Stimulated activated CD8-positive, alpha-beta memory T cell treated with anti-CD3 and anti-CD28 coated beads, Interleukin-12 subunit alpha, Interleukin-12 subunit beta, amount 100 ng/mL, for 4 hours (primary cell): ENCODE measurements at places on chromosomes 12 and 14.
A peak's percentile ranks its signal among the peaks of the same experiment; 100 is the strongest.

- DNase-seq = no peak
These were observed 348.3 kb downstream of the GALC start for GRCh38 chr14:87644689-87645088.

DNA sequence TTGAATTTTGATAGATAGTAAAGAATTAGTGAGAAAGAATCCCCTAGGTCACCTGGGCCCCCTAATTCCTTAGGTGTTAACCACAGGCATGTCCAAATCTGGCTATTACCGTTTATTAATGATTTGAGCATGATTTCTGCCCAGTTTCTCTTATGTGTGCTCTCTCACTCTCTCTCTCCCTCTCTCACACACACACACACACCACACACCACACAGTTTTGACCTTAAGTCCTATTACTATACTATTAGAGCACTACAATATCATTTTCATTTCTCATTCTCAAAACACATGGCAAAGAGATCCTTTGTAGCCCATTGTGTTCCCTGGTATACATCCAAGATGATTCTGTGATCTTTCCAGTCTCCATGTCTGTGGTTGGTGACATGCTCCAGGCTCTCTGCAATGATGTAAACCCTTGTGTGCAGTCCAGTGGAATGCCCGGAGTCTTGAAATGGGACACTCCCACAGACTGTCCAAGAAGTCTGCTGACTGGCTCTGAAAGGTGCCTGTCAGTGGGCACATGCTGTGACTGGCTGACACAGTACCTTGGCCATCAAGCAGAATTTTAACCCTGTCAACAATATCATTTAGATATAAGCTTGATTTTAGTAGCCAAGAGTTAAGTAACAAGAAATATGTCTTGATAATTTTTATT, 96.2 kb downstream of the FIGNL2 start:
- DNase-seq = no peak

GRCh38 chr14:106631879-106632278, 1105.5 kb downstream of the TMEM121 start:
- DNase-seq = no peak

GRCh38 chr12:127717278-127717677, 549.7 kb upstream of the TMEM132C start:
- DNase-seq = no peak

DNA sequence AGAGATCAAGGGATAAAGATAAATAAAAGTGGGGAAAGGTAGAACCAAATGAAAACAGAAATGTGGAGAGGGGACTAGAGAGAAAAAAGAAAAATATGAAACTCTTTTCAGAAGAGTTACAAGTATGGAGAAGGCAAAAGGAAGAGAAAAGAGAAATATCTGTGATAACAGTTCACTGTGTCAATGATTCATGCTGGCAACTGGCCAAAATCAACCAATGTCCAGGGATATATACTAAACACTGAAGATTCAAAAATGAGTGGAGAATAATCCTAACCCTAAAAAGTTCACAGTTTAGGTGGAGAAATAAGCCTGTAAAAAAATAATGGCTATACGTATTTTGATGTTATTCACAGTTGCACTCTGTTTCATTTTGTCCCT, 372.3 kb upstream of the KITLG start:
- no peak for DNase-seq

DNA sequence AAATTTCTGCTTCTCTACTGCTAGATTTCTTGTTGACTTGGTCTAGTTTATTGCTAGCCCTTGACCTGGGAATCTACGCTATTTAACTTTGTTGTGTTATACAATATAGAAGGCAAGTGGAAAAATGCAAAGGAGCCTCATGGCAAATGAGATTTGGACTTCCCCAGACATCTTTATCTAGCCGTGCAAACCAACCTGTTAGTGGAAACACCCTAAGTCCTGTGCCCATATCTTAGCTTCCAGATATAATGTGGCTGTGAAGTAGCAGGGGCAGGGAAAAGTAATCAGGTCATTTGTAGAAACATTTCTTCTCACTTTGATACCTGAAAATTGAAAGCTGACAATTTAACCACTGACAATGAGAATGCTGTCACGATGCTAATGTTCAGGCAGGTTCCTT, 90.7 kb upstream of the ATP2B1 start:
- no peak for DNase-seq

DNA sequence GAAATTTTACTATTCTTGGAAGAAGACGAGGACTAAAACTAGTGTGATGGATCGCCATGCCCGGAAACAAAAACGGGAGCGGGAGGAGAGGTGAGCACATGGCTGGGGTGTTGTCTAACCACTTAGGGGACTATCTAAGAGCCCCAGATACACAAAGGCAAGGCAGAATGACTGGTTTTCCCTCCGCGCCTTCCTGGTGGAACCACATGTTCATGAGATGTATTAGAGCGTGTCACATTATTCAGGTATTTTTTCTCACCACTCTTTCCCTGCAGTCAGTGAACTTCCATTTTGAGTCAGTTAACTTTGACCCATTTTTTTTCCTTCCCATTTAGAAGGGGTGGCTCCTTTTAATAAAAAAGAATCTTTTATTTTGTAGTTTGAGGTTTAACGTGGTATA, 68.8 kb upstream of the TRAF3 start:
- DNase-seq = no peak

GRCh38 chr14:96792003-96792402, 5.2 kb upstream of the VRK1 start:
- no peak for DNase-seq

- no peak for DNase-seq
These were observed 297.0 kb downstream of the SSPN start for GRCh38 chr12:26492406-26492805.

DNA sequence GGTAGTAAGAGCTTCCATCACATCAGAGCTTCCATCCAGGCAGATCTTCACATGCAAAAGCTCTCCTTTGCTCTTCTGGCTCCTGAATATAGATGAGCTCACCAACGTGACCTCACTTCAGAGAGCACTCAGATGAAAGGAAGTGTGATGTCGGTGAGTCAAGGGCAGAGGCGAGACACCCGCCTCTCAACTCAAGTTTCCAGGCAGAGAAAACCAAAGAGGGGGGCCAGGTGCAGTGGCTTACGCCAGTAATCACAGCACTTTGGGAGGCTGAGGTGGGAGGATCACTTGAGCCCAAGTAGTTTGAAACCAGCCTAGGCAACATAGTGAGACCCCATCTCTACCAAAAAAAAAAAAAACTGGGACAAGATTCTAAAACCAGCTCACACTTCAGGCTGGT, 126.9 kb downstream of the DUSP6 start:
- peak; percentile 60 for DNase-seq

DNA sequence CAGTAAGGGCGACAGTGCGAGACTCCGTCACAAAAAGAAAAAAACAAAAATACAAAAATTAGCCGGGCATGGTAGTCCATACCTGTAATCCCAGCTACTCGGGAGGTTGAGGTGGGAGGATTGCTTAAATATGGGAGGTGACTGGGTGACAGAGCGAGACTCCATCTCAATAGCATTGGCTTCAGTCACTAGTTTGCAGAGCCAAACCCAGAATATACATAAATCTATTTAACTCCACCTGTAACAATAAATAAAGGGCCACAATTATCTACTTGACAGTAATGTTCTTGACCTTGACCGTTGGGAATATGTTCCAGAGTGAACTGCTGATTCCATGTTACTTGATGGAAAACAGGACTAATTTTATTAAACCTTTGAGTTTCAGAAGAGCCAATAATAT, 198.9 kb upstream of the MDGA2 start:
- DNase-seq = no peak

DNA sequence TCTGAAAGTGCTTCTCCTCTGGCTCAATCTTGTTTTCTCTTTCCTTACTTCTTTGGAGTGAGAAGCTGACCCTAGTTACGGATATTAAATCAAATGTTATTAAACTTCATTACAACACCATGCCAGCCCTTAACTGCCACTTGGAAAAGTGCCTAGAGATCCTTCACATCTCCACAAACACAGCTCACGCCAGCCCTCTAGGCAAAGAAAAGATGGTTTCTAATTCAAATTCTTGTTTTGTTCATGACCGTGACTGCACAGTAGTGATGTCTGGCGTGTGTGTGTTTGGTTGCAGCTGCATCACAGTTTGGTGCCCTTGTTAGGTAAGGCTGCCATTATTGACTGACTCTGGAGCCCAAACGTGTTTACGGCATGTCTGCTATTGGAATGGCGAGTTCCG, 113.0 kb downstream of the BEGAIN start:
- DNase-seq = no peak

DNA sequence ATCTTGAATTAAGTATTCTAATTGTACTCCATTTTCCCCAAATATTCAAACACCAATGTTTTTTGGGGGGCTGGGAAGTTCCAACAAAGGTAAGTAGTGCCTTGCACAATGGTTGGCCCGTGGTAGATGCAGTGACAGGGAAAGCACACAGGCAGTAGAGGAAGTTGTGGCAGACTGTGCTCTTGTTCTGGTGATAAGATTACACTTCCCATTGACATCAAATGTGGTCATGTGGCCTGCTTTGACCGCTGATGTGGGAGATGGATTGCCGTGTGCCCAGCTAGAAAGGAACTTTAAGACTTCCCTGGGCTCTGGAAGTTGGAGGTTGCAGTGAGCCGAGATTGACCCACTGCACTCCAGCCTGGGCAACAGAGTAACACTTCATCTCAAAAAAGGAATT, 223.8 kb downstream of the VRK1 start:
- DNase-seq = no peak

GRCh38 chr14:101601606-101602465, 40.5 kb downstream of the DIO3 start:
- DNase-seq = no peak

DNA sequence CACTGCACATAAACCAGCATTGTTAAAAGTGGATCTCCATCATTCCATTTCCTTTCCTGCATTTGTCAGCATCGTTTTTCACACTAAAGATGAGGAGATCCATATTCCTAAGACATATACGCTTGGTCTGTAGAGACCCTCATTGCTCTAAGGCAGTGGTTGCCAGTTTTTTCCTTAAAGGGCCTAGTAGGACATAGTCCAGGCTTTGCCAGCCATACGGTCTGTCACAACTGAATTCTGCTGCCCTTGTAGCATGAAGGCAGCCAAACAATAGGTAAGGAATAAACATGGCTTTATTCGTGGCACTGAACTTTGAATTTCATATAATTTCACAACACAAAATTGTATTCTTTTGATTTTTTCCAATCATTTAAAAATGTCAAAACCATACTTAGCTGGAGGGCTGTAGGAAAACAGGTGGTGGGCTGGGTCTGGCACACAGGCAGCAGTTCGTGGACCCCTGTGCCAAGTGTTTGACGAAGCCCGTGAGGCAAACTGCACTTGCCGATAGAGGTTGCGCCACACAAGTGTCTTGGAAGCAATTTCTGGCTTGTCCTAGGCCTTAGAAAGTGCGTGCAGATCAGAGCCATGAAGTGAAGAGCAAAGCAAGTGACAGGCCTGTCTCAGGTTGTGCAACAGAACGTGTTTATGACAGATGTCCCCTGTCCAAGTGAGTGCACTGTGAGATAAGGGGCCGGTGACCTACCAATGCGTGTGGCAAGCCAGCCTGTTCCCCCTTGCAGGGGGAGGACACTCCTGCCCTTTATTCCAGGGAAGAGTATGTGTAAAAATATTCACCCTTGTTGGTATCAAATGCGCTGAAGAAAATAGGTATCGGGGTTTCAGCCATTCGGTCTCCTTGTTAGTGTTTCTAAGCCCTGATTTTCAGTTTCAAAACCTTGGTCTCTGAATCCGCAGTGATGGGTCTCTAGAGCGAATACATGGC, 916 bp upstream of the CHPT1 start:
- DNase-seq = no peak

DNA sequence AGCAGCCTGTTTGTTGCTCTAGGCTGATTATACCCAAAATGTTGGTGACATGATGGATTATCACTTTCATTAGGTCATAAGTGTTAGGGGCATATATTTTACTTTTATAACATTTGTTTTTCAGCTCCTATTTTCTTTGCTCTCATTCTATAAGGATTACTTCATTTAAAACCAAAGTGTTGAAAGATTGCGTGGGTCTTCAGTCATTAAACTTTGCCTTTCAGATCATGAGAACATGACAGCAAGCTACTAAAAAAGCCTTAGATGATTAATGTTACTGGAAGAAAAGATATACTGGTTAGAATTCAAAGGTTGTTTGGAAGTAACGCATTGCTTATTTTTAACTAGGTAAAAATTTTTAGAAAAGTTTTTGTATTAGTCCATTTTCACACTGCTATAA, 156.8 kb downstream of the ERC1 start:
- no peak for DNase-seq

DNA sequence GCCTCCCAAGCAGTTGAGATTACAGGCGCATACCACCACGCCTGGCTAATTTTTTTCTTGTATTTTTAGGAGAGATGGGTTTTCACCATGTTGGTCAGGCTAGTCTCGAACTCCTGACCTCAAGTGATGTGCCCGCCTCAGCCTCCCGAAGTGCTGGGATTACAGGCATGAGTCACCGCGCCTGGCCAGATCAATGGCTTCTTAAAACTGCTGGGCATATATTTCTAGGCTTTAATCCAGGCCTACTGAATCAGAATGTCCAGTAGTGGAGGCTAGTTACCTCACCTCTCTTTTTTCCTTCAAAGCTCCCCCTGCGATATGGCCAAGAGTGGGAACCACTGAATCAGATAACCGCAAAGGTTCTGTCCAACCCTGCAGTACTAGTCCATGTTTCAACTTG, 17.1 kb downstream of the POU6F1 start:
- DNase-seq = no peak

GRCh38 chr14:68949601-68949965, 29.5 kb downstream of the ACTN1 start:
- DNase-seq = no peak

- no peak for DNase-seq
These were observed 12.0 kb downstream of the VEZT start for GRCh38 chr12:95229636-95230035.

- DNase-seq = no peak
These were observed 256.2 kb downstream of the AEBP2 start for GRCh38 chr12:19695244-19696098.

GRCh38 chr12:76896274-76896673, 17.5 kb upstream of the CSRP2 start:
- no peak for DNase-seq

- DNase-seq = no peak
These were observed 490.9 kb upstream of the MIS18BP1 start for GRCh38 chr14:45743884-45744283.

GRCh38 chr14:77141214-77142004, at the start of gene ZDHHC22:
Gene ZDHHC22, minus strand, starts transcription at chr14:77141791. Its CDS starts 2,053 bp downstream, at chr14:77139738.
- no peak for DNase-seq

- DNase-seq = no peak
These were observed 523 bp upstream of the SLC6A15 start for GRCh38 chr12:84913129-84913515.

GRCh38 chr12:25322918-25323531, 72.3 kb upstream of the KRAS start:
- no peak for DNase-seq

DNA sequence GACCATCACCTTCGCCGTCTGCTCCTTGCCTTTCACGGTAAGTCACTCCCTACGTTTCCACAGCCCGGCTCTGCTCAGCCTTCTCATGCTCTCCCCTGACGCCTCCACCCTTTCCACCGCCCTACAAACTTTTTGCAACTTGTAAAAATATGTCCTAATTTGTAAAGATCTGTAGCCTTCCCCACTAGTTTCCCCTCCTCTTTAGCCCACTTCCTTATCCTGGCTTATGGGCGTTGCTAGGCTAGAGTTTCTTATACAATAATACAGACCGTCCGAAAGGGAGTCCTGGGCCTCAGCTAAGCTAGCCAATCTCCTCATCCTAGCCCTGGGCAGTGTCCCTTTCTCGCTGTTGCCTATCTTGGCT, 1.2 kb downstream of the PTGER2 start:
- DNase-seq = no peak

GRCh38 chr12:26970136-26970535, 31.9 kb downstream of the FGFR1OP2 start:
- no peak for DNase-seq
